ENCODE measurements at places on chromosomes 7 and 10. TPM values are rescaled to one million over a fixed set of nuclear protein-coding genes. Genes with fewer than 3 reads are reported as not detected.

GRCh38 chr10:122464586-122464985 lies 3.2 kb downstream of the HTRA1 start:
- DNase-seq: no peak

DNA sequence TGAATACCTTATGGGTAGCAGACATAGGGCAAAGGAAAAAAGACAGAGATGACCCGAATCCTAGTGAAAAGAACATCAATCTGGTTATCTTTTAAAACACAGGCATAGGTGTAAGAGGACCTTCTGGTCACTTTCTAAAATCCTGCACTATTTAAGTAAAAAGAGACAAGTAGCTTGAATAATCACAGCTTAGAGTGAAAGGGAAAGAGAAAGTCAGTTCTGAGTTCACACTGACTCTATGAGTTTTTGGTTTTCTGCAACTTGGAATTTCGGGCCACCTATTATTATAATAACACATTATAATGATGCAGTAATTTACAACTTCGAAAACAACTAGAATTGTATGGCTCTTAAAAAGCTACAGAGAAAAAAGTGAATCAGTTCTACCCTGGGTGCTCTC lies 247.8 kb downstream of the DOCK4 start:
- no peak for DNase-seq

DNA sequence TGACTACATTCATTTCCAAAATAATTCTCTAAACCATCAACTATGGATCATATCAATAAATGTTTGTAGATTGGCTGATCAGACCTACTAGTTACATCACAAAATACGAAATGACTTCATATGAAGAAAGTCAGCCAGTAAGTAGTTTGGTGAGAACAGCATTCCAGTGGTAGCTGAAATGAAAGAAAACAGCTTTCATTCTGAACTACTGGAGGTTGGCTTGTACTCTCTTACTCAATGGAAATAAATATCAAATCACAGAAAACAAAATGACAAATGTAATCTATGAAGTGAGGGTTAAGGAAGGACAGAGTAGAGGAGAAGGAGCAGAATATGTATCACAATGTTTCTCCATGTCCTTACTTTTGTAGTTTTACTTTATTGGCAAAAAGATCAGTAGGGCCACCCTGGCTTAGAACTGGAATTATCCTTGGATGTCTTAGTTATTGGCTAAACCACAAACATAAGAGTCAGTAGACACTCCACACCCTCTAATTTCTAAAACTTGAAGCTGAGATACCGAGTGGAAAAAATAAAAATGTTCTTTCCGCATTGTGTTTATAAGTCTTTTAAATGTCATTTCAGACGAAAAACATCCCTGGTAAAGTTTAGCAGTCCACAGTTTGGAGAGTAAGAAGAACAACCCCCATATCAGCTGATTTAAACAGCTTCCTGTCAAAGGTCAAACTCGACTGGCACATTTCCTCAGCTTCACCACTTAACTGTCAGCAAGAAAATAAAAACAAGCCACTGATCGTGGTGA lies 74.0 kb upstream of the DGKI start:
- no peak for DNase-seq

- no peak for DNase-seq
Measured at GRCh38 chr7:98372993-98373392, 27.9 kb downstream of the BAIAP2L1 start.

DNA sequence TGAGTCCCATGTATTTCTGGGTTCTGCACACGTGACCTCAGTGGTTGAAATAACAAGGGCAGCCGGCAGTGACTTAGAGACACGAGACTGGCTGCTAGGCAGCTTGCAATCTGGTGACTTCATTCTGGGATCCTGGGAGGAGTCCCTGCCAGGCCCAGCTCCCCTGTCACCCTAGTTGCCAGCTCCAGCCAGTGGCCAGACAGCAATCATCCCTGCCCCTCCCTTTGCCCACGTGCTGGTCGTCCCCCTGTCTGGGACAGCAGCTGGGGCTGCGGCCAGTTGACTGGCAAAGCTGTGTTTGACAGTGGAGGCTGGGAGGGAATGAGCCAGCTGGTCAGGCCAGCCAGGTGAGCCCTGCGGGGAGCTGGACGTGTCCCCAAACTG lies 30.0 kb downstream of the ADGRA1 start:
- no peak for DNase-seq

- DNase-seq: no peak
Measured at GRCh38 chr10:42769673-42770072, 12.9 kb upstream of the BMS1 start.

DNA sequence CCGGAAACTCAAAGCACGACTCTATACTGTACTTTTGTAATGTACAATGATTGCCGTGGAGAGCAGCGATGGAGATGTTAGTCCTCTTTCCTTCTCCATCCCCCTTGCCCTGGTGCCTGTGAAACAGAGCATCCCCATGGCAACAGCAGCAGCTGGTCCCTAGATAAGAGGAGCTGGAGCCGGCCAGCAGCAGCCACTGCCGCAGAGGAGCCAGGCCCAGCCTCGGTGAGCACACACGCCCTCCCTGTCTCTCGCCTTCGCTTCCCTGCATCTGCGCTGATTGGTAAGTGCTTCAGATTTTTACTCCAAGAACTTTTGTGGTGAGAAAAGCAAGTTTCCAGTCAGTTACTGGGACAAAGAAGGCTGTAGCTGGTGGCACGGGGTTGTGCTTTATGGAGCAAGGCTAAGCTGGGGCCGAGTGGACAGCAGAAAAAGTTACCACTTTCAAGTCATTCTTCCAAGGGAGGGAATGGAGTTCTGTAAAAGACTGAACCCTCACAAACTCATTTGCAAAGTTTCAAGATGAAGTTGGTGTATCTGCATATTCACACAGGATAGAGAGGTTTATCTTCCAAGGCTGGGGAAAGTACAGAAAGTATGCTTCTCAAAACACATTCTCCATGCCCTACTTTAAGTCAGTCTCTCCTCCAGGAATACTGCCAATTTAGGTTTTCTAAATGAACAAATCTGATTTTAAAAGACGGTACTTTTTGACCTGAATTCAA lies at the start of gene PPP1R17:
Gene PPP1R17, plus strand, starts transcription at position 192 of the 725 bp plus-strand sequence. CDS start 5,227 bp downstream, outside the sequence.
- no peak for DNase-seq

DNA sequence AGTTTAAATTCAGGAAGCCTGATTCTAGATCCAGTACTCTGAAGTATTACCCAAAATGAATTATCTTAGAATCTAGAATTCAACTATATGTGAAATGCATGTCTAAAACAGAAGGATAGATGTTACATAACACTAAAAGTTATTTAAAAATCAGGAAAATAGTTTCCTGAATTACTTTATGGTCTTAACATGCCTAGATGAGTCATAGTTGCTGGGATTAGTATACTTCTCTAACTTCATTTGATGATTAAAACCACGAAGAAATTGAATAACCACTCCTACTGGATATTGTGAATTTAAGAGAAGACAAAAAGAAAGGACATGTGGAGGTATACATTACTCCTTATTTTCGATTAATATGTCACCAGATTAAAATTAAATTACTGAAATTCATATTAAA lies 65.5 kb downstream of the ATAD1 start:
- DNase-seq: no peak

DNA sequence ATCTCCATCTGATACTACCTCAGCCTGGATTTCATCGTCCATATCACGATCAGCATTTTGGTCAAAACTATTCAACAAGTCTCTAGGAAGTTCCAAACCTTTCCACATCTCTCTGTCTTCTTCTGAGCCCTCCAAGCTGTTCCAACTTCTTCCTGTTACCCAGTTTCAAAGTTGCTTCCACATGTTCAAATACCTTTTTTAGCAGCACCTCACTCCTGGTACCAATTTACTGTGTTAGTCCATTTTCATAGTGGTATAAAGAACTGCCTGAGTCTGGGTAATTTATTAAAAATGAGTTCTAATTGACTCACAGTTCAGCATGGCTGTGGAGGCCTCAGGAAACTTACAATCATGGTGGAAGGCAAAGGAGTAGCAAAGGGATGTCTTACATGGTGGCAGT lies 41.1 kb upstream of the PPP1R3A start:
- no peak for DNase-seq

Gene PYROXD2
- 33.9 TPM for total RNA-seq

Gene TAS2R41
- 1.3 TPM for total RNA-seq

Gene SEMA3D
- under 0.01 TPM for total RNA-seq

Gene TMEM176B
- 5.4 TPM for total RNA-seq

Gene FGFR2
- not detected for total RNA-seq

Gene PGAM2
- total RNA-seq: 0.81 TPM

Gene MLXIPL
- total RNA-seq: not detected

All from hematopoietic multipotent progenitor cell (in vitro differentiated cells).